ENCODE measurements at places on chromosomes 13 and 19.

DNA sequence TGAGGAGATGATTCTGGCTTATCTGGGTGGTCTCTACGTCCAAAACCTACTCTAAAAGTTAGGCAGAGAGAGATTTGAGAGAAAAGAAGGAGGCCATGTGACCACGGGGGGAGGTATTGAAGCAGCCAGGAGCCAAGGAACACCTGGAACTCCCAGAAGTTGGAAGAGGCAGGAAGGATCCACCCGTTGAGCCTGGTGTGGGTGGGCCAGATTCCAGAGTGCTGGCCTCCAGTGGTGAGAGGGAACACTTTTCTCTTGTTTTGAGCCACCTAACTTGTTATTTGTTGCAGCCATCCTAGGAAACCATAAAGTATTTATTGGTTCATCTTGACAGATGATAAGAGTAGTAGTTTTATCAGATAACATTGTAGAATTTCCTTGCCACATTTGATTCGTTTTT lies 396.9 kb downstream of the MYO16 start:
- no peak for DNase-seq

DNA sequence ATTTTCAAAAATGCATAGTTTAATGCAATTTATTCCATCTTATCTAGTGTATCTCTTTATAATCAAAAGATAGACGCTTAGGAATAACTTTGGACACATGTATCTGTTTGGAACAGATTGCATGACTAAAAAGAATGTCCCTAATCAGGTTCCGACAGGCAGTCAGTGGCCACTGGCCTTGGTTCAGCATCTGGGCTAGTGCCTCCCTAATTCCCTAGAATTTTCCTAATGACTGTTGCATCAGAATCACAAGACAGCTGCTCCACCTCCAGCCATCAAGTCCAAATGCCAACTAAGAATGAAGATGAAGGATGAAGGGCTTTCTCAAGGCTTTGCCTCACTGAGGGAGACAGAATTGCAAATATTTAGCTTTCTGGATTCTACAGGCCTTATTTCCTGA lies 173.8 kb downstream of the EFNB2 start:
- DNase-seq = no peak

- DNase-seq = no peak
Measured at GRCh38 chr13:27053210-27053884, 118.3 kb downstream of the USP12 start.

DNA sequence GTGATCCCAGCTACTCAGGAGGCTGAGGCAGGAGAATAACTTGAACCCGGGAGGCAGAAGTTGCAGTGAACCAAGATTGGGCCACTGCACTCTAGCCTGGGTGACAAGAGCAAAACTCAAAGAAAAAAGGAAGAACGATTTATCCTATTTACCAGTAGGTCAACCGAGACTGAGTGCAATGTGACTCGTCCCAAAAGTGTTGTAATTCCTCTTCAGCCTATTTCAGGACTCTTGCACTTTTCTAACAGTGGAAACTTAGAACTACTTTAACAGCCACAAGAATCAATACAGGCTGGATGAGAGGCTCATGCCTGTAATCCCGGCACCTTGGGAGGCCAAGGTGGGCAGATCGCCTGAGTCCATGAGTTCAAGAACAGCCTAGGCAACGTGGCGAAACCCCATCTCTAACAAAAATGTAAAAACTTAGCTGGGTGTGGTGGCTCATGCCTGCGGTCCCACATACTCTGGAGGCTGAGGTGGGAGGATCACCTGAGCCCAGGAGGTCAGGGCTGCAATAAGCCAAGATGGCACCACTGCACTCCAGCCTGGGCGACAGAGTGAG lies 4.3 kb upstream of the NR1H2 start:
- DNase-seq = no peak

GRCh38 chr13:63696055-63696454 lies 2280.4 kb upstream of the PCDH20 start:
- no peak for DNase-seq

- DNase-seq = no peak
Measured at GRCh38 chr19:13588957-13589833, 82.9 kb upstream of the CACNA1A start.

DNA sequence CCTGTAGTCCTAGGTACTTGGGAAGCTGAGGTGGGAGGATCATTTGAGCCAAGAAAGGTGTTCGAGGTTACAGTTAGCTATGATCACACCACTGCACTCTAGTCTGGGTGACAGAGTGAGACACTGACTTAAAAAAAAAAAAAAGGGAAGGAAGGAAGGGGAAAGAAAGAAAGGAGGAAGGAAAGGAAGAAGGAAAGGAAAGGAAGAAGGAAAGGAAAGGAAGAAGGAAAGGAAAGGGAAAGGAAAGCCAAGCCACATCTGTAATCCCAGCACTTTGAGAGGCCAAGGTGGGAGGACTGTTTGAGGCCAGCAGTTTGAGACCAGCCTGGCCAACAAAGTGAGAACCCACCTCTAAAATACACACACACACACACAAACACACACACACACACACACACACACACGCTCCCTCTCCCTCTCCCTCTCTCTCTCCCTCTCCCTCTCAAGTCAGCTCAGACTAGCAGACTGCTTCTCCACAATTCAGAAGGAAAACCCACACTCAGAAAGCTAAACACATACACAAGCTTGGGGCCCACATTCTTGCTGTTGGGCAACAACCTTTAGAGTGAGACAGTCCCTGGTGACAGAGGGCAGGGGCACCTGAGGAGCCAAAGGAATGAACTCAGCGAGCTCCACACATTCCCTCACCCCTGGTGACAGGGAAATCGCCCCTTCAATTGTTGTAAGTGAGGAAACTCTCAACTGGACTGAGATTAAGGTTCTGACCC lies 2.7 kb downstream of the ZNF709 start:
- DNase-seq = no peak

Measured in NCI-H1436 treated with DMSO at 0.1 percent for 48 hours (cell line).